Activated CD4-positive, alpha-beta T cell treated with anti-CD3 and anti-CD28 coated beads, Interleukin-2, amount 10 ng/mL, durations not matched to agents 24 days and 14 days (primary cell): ENCODE measurements at places on chromosomes 4 and X. TPM values are rescaled to one million over a fixed set of nuclear protein-coding genes. Genes with fewer than 3 reads are reported as not detected.

Gene RAB33A
- 20.6 and 21.0 TPM in 2 replicates for total RNA-seq

GRCh38 chr4:5881340-5881739 is 11.5 kb downstream of the CRMP1 start:
- no peak for DNase-seq
- H3K27me3 ChIP-seq, result peaks cover 22% of the 10 kb centered on the region
- no peak overlapping the region for H3K4me3 ChIP-seq

Gene PARM1
- not detected in 2 replicates for total RNA-seq

DNA sequence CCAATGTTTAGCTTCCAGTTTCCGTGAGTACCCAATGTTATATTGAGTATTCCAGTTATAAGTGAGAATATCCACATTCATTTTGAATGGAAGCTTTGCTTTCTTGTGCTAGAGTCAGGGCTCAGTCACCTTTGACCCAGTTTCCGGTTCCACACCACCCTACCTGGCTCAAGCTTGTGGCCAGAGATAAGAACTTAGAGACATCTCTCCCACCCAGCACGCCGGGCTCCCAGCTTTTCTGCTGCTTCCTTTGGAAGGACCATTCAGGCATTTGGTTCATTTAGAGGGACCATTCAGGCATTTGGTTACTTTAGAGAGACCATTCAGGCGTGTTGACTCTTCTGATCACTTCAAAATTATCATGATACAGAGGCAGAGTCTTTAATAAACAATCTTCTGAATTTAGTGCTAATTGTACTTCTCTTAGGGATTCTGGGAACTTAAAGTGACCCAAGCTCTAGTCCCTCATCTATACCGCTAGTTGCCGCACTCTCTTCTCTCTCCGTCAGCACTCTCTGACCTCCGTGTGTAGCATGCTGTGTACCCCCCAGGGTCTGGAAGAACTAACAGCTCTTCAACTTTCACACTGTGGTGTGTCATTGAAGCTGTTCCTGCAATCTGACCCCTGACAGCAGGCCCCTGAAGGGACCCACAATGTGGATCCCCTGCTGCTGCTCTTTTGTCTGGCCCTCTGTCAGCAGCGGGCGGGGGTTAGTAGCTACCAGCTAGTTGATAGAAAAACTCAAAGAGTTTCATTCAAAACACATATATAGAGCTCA is 943.1 kb downstream of the ARAP2 start:
- H3K4me1 ChIP-seq, result no peaks in the 10 kb centered on the region
- no peak overlapping the region for H3K4me3 ChIP-seq
- no peak for DNase-seq
- H3K27ac ChIP-seq, result no peak overlapping the region
- H3K27me3 ChIP-seq, result no peaks in the 10 kb centered on the region

Gene TMEM187
- total RNA-seq, result 2.4 and 3.8 TPM in 2 replicates

DNA sequence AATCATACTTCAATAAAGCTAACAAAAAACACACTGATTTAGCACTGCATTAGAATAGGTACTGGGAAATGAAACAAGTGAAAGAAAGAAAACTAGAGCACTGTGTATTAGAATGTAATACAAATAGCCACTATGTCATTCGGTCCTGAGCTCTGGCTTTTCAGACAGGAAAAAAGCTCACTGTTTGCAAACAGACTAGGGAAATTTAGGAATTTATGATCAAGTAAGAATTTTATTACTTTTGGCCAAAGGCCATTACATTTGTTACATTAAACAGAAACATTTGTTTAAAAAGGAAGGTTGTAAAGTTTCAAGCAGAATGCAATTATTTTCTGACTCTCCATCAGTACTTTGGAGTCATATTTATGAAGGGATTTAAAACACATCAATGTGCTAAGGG is 68.7 kb downstream of the KLHL8 start:
- peaks cover 3% of the 10 kb centered on the region for H3K4me1 ChIP-seq
- H3K4me3 ChIP-seq, result no peak overlapping the region
- H3K27ac ChIP-seq, result no peak overlapping the region
- no peaks in the 10 kb centered on the region for H3K36me3 ChIP-seq

Gene SMR3B
- not detected in 2 replicates for total RNA-seq

DNA sequence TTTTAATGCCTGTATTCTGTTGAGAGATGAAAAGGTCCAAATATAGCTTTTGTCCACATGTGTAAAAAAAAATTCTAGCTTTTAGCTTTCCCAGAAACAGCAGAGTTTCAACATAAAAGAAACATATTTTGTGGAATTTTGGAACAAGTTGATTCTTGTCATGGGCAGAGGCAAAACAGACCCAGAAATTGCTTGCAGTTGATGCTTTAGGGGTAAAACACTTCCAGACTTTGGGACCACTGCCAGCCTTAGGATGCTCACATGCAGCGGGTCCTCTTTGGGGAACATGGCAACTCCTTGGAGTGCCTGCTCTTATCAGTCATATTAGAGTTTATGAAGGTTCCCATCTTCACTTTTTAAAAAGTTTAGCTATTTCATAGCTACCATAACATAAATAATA is 30.4 kb downstream of the DCLK2 start:
- no peak overlapping the region for H3K27ac ChIP-seq
- H3K4me3 ChIP-seq, result no peak overlapping the region
- DNase-seq, result no peak
- no peaks in the 10 kb centered on the region for H3K36me3 ChIP-seq

Gene ARMCX6
- 75.5 and 77.1 TPM in 2 replicates for total RNA-seq

DNA sequence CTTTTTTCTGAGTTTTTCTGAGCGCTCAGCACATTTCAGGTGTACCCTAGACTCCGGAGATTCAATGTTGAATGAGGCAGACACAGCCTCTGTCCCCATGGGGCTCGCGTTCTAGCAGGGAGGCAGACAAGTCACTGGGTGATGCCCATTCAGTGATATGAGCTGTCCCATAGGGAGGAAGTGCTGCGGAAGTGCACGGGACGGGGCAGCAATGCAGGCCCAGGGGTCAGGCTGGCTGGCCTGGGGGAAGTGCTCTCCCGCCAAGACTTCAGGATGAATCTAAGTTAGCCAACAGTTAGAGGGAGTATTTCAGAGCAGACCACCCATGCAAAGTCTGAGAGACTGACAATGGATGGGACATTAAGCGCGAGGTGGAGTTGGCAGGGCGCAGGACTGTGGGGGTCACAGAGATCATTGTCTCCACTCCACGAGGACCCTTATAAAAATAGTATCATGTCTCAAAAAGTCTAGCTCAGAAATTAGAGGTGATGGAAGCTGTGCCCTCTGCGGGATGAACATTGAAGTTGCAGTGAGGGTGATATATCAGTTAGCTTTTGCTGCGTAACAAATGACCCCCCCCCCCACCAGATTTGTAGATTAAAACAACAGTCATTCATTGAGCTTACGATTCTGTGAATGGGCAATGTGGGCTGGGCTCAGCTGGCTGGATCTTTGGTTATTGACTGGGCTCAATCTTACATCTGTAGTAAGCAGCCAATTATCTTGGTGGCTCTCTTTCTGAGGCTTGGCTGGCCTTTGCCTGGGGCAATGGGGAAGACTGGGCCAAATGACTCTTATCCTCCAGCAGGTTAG is 16.4 kb downstream of the PSAPL1 start:
- H3K27ac ChIP-seq, result no peak overlapping the region
- H3K27me3 ChIP-seq, result peaks cover 4% of the 10 kb centered on the region
- H3K36me3 ChIP-seq, result no peaks in the 10 kb centered on the region
- no peak for DNase-seq
- no peak overlapping the region for H3K4me3 ChIP-seq
- no peaks in the 10 kb centered on the region for H3K4me1 ChIP-seq

- peaks cover 9% of the 10 kb centered on the region for H3K27me3 ChIP-seq
- H3K4me1 ChIP-seq, result no peaks in the 10 kb centered on the region
- H3K36me3 ChIP-seq, result no peaks in the 10 kb centered on the region
- DNase-seq, result no peak
- no peak overlapping the region for H3K27ac ChIP-seq
Observed at GRCh38 chrX:19403696-19404095, 60.0 kb downstream of the PDHA1 start.

- no peak overlapping the region for H3K4me3 ChIP-seq
- H3K4me1 ChIP-seq, result peaks cover 7% of the 10 kb centered on the region
- H3K27ac ChIP-seq, result no peak overlapping the region
- no peaks in the 10 kb centered on the region for H3K36me3 ChIP-seq
Observed at GRCh38 chr4:184983672-184984356, 34.5 kb upstream of the HELT start.

Gene BGN
- total RNA-seq, result not detected in 2 replicates
